CD4-positive, alpha-beta T cell treated with Interleukin-15 for 1 hour (primary cell): ENCODE measurements at places on chromosomes 16 and 17.

DNA sequence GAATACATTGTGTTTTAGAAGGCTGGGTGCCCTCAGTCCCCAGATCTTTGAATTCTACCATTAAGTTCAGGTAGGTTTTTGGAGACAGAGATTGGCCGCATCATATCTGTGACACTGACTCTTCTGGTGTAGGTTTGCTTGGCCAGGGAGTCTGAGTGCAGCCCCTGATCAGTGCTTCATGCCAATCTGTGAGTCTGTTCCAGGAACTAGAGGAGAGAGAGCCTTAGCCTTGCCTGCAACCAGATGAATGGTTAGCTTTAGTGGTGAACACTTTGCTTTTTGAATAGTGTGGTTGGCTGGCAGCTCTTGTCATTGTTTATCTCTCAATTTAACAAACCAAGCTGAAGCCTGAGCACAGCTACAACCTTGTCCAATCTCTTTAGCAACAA is 87.8 kb downstream of the PLXDC1 start:
- no peak for DNase-seq

- no peak for DNase-seq
Measured at GRCh38 chr17:15270628-15271381, 5.7 kb upstream of the PMP22 start.

DNA sequence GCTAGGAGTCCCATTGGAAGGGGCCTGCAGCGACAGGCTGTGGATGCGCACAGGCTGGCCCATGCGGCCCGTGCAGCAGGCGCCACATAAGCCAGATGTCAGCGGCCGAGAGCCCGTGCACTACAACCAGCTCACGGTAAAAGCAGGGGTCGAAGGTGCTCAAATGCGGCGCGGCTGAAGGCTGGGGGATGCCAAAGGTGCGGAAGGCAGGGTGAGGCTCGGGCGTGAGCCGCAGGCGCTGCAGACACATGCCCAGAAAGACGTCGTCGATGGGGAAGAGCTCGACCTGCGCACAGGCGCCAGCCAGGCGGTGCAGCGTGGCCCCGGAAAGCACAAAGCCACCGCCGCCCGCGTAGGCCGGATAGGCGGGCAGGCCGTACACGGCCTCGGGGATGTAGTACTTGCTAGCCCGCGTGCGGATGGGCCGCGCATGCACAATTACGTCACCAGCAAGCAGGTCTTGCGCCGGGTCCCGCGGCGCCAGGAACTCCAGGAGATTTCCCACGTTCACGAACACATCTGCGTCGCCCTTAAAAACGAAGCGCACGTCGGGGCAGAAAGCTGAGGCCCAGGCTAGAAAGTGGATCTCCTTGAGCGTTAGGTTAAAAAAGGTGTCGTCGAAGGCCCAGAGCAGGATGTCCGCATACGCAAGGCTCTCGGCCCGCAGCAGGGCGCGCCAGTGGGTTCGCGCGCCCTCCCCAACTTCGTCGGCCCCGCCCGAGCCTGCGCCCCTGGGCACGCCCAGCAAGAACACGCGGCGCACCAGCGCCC is 1.3 kb downstream of the B3GNT9 start:
- DNase-seq, result peak; percentile 2

DNA sequence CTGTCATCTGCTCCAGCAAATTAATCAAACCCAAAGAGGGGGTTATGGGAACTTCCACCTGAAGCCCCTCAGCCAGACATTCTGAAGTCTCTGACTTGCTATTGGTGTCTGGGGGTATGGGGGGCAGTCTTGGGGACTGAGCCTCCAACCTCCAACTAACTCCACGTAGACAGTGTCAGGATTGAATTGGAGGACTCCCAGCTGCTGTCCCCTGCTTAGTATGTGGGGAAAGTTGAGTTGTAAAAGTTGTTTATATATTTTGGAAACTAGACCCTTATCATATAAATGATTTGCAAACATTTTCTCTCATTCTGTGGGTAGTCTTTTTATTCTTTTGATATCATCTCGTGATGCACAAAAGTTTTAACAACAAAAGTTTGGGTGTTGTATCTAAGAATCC is 689.2 kb downstream of the WWOX start:
- no peak for DNase-seq

DNA sequence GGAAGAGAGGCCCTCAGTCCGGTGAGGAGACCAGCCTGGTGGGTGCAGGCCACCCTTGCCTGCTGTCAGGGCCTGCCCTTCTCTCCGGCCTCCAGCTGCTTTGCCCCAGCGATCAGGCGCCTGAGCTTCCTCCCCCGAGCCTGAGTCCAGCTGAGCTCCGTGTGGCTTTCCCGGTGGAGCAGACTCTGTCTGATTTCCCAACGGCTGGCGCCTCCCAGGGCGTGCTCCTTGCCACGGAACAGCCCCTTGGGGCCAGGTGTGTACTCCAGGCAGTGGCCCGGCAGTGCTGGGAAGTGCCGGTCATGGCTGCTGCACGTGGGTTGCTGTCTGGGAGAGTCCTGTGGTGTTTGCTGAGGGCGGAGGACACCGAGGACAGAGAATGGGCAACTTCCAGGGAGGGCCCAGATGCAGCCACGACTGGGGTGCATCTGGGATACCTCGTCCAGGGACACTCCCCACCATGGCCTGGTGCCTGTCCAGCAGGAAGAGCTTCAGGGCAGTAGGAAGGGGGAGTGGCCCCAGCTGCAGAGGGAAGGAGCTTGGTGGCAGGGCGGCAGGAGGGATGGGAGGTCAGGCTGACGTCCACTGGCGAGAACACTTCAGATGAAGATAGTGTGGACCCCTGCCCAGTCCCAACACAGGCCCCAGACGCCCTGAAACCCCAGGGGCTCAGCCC is 22.5 kb downstream of the METRNL start:
- DNase-seq, result no peak

GRCh38 chr17:74757502-74757901 is 9.1 kb downstream of the NHERF1 start:
- no peak for DNase-seq

- no peak for DNase-seq
Measured at GRCh38 chr16:10679921-10680320, 14.8 kb downstream of the TEKT5 start.

DNA sequence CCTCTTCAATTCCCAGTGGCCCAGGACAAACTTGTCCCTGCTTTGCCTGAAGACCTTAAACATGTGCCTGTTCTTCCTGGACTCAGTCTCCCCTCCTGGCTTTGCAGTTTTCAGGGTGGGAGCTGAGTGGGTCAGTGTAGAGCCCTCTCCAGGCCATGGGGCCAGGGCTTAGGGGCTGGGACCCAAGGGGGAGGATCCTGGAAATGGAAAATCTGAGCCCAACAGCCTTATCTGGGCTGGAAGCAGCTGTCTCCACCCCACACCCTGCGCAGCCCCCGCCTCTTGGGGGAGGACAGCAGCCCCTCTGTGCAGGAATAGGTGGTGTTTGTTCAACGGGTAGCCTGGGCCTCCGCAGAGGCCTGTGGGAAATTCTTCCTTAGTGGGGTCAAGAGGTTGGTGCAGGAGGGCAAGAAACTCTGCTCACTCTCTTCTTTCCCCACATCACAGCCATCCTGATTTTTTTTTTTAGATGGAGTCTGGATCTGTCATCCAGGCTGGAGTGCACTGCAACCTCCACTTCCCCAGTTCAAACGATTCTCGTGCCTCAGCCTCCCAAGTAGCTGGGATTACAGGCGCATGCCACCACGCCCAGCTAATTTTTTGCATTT is 6.8 kb upstream of the SMTNL2 start:
- DNase-seq, result no peak

- no peak for DNase-seq
Measured at GRCh38 chr16:60463986-60464385, 1572.3 kb downstream of the CDH8 start.

- DNase-seq, result no peak
Measured at GRCh38 chr17:2183346-2183745, 120.2 kb downstream of the SMG6 start.

- DNase-seq, result no peak
Measured at GRCh38 chr17:33803199-33803685, 451.8 kb upstream of the CCL2 start.

GRCh38 chr17:50533720-50534148 is 1.2 kb downstream of the EPN3 start:
- no peak for DNase-seq

DNA sequence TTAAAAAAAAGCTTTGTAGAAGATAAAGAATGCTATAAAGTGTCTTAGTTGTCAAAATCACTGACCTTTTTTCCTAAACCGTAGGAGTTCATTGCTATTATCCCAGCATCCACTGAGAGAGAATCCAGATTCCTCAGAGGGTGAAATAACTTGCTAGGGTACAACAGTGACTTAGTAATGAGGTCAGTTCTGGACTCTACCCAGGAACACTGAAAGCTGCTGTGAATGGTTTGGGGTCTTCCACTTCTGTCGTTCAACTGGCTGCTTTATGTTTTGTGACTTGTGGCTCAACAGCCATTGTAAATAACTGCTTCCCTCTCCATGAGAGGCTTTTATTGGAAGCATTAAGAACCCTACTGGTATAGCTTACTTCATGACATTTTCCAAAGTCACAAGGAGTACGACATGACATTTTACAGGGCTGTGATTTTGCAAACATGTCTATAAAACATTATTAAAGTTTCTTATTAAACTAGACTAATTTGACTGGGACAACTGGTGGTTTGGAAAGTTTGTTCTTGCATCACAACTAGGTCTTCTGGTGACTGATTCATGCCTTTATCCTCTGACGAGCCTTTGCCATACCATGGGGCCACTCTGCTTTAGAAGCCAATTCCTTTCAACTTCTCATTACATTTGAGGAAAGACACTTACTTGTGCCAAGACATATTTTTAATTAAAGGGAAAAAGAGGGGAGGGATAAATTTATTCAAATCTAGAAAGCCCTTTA is 92.2 kb upstream of the CDH11 start:
- no peak for DNase-seq

DNA sequence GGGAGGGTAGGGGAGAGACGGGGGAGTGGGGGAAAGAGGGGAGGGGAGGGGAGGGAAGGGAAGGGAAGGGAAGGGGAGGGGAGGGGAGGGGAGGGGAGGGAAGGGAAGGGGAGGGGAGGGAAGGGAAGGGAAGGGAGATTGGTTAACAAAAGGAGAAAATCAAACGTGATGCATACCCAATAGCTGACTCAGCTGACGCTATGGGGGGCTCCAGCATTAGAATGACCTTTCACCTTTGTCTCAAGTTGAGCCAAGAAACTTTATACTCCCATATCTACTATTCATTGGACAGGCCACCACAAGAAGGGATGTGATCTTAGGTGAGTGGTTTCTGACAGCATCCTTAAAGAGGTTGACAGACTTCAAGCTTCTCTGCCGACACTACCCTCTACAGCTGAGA is 432.8 kb upstream of the CDH5 start:
- no peak for DNase-seq

- DNase-seq, result no peak
Measured at GRCh38 chr16:71726476-71727315, 2.2 kb upstream of the PHLPP2 start.

DNA sequence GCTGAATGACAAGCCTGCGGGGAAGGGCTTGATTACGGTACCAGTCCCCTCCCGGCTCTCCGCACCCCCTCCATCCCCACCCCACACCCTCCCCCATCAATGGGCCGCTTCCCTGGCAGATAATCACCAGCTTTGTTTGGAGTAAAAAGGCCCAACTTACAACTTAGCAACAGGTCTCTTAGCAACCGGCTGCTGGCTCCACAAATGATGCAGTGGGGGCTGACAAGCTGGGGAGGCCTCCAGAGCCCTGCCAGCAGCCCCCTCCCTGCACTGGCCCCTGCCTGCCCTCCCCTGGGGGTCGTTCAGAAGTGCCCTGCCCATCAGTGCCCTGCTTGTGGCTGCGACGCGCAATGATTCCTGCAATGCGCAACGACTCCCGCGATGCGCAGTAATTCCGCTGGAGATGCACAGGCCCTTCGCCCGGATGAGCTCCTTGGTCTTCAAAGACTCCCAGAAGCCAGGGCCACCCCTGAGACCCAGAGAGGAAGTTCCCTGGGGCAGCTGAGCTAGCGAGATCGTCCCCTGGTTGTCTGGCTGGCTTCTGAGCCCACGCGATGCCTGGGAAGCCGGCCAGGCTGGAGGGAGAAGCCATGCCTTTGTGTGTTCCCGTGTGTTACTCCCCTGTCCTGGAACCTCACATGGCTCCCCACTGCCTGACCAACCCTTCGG is 23.3 kb downstream of the CPNE2 start:
- no peak for DNase-seq

- no peak for DNase-seq
Measured at GRCh38 chr17:75525806-75526554, 483 bp downstream of the LLGL2 start.

DNA sequence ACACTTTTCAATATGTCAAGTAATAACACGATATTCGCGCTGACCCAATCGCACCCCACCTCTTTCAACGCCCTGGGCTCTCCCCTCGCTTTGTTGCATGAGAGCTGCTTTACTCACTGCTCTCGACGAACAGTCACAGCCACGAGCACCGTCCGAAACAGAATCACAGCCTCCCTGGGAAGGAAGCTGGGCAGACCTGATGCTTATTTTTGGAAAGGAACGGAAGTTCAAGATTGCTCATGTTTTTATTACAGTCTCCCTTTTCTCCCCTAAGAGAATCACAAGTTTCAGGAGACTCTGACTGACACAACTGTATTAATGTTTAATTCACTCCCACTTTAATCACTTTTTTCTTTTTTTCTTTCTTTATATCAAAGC is 67.8 kb downstream of the ANKRD11 start:
- peak; percentile 46 for DNase-seq

DNA sequence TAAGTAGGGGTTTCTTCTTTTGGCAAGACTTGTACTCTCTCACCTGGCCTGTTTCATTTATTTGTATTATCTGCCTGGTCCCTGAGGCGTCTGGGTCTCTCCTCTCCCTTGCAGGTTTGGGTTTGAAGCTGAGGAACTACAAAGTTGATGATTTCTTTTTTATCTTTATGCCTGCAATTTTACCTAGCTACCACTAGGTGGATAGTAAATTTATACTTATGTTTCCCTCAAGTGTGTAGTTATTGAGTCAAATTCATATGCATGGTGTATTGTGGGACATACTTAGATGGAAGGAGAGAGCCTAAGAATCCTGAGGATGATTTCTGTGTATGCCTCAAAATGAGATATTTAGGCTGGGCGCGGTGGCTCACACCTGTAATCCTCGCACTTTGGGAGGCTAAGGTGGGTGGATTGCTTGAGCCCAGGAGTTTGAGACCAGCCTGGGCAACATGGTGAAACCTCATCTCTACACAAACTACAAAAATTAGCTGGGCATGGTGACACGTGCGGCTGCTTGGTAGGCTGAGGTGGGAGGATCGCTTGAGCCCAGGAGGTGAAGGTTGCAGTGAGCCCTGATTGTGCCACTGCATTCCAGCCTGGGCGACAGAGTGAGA is 13.6 kb downstream of the TMEM98 start:
- no peak for DNase-seq
